ENCODE measurements at places on chromosomes 4 and X.

DNA sequence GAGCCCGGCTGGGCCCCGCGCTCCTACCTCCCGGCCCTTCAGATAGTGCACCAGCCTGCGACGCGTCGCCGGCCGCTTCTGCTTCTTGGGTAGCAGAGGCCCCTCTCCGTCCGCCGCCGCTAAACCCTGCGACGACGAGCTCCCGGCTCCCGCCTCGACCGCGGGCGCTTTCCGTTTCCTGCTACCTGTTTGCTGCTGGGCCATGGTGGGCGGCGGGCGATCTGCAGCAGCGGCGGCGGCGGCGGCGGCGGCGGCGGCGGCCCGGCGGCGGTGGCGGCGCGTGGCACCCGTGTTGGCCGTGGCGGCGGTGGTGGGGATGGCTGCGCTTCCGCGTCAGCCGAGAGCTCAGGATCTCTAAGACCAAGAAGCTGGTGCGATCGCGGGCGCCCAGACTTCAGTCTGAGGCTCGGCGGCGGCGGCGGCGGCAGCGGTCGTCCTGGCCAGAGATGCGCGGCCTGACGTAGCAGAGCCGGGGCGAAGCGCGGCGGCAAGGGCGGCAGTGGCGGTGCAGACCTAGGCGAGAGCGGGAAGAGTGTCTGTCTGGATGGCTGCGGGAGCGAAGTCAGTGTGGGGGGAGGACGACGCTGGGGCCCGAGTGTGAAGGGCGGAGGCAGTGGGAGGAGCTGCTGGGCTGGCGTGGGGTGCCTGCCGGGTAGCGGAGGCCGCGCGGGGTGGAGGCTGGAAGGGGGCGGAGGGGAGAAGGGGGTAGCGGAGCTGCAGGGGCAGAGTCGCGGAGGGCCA lies at the start of gene DCAF12L2:
TSS of gene DCAF12L2 (minus strand) at position 569 of the 741 bp plus-strand sequence. CDS start at position 204, 365 bp downstream.
- DNase-seq = no peak

DNA sequence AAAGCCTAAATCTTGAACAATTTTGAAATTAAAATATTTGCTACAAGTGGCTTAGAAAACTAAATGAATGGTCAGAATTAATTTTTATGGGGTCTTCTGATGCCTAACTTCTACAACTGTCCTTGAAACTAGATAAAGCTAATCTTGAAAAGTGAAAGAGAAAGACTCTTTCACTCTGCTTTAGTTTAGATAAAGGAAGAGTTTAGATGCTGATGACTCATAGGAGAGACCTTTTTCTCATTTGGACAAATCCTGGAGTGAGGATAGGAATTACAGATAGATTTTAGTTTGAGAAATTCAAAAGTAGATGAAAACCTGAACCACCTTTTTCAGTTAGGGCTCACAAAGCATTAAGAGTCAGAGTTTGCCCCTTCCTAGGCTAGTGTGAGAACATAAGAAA lies 342.3 kb upstream of the GRID2 start:
- DNase-seq = no peak

DNA sequence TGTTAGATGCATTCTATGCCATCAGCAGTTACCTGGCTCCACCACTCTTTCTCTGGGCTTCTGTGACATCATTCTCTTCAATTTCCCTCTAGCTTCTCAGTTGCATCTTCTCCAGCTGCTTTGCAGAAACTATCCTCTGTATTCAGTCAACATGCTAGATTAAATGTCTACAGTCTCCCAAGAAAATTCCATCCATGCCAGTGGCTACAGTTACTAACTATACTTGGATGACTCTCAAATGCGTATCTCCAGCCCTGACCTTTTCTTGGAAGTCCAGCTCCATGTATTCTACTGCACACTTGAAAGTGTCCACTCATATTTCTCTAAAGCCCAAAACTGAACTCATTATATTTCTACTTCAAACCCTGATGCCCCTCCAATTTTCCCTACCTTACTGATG lies 232.3 kb upstream of the TENM3 start:
- DNase-seq = no peak

- no peak for DNase-seq
Observed at GRCh38 chr4:76275486-76276124, 24.1 kb downstream of the FAM47E start.

DNA sequence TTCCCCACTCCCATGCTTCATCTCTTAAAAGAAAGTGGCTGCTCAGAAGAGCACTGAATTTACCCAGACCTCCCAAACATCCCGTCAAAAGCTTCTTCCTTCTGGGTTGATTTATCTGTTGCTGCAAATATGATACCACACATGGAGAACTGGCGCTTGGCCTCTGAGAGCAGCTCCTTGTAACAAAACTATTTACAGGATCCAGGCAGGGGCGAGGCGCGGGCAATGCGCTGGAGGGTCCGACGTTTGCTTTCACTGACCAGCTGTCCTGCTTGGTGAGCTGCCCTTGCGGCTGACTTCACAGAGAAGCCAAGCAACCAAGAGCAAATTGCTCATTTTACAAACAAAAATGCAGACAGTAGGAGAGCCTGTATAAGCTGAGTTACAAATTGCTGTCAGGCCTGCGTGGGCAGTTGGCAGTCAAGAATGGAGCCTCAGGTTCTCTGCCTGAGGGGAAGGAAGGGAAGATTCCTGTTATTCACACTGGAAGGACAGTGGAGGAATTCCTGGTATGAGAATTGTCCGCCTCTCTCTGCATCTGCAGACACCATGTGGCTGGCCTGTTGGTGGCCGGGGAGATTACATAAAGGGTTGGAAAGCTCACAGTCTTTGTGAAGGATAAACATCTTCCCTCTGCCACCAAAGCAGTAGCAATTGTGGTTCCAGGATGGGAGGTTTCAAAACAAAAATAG lies 192.2 kb upstream of the LEF1 start:
- DNase-seq = no peak

DNA sequence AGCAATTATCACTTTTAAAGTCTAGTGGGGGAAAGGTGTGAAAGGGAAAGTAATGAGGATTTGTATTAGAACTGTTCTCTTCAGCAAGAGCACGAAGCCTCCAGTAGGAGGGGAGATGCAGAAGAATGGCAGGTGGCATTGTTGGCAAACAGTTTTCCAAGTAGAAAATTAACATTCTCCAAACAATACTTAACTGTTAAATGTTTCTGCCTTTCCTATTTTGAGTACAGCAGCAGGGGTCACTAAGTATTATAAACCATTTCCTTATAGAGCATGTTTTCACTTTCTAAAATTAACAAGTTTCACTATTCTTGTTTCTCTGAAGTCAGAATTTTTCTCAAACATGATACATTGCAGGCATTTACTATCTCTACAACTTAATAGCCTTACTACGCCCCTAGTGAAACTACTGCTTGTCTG lies 58.7 kb downstream of the LEF1 start:
- DNase-seq = no peak

DNA sequence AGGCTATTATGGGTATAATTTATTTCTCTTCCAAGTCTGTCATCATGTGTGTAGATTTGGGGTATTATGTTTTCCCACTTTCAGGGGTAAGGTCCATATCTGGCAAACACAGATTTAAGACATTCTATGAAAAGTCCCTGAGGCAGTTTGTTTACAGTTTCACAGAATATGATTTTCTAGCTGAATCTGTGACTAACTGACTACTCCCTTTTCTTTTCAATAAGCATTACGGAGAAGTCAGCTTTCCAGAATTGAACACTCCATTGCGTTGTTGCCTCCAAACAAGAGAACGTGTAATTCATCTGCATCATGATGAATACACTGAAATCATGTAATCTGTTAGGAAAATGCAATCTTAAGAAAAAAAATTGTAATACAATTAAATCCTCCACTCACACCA lies 226.7 kb upstream of the SFRP2 start:
- no peak for DNase-seq

DNA sequence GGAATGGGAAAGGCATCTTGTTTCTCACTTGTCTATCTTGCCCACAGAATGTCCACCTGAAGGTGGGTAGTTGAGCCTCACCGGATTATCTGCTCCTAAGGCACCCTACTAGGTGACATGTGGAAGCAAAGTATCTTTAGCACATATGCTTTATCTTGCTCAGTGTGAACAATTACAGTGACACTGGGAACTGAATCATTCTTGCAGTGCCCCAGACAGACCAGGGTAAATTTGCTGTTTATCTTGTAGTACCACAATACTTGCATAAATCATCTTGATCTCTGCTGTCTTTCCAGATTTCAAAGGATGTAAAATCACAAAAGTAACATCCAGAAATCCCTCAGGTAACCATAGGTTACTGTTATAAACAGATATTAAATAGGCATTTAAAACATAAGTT lies 930.0 kb upstream of the INTU start:
- DNase-seq = no peak

Measured in cerebellar nuclear complex (tissue), 1 donor.